ENCODE measurements at places on chromosomes 6 and 20. TPM values are rescaled to one million over a fixed set of nuclear protein-coding genes. Genes with fewer than 3 reads are reported as not detected.

The SLC17A9 gene
- 19.2 TPM for total RNA-seq

The PABPC1L gene
- 2.9 TPM for total RNA-seq

The TIAM2 gene
- total RNA-seq: 8.1 TPM

The SMLR1 gene
- not detected for total RNA-seq

The RBL1 gene
- total RNA-seq: 10.4 TPM

The SPATS1 gene
- not detected for total RNA-seq

The FNDC11 gene
- 0.15 TPM for total RNA-seq

The RFX6 gene
- total RNA-seq: not detected

The BCAS4 gene
- 3.3 TPM for total RNA-seq

The EDN1 gene
- 229 TPM for total RNA-seq

The WDR46 gene
- 106 TPM for total RNA-seq

The ALDH5A1 gene
- total RNA-seq: 0.32 TPM

The LRFN2 gene
- total RNA-seq: not detected

The TREM1 gene
- not detected for total RNA-seq

Measured in epithelial cell of umbilical artery (primary cell).